ENCODE measurements at places on chromosomes 6 and 20.

DNA sequence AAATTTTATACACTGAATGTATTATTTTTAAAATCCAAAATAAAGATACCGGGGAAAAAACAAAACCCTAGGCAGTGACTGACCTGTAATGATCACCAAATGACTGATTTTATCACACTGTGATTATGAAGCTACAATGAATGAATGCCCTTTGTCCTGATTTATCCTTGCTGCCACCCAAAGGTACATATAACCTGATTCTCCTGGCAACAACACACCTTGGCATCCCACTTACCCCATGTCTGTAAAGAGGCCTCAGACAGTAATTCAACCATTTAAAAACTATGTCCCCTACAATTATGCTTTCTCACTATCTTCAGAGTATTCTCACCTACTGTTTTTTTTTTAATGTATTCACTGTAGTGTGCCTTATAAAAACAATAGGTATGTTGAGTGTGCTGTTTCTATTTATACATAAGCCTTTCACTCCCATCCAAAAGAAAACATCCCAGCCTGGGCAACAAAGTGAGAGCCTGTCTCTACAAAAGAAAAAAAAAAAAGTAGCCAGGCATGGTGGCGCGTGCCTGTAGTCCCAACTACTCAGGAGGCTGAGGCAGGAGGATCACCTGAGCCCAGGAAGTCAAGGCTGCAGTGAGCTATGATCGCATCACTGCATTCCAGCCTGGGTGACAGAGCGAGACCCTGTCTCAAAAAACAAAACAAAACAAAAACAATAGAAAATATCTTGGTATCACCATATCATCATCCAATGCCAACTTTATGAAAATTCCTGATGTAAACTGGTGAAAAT is 21.7 kb downstream of the B4GALT5 start:
- no peak for DNase-seq

DNA sequence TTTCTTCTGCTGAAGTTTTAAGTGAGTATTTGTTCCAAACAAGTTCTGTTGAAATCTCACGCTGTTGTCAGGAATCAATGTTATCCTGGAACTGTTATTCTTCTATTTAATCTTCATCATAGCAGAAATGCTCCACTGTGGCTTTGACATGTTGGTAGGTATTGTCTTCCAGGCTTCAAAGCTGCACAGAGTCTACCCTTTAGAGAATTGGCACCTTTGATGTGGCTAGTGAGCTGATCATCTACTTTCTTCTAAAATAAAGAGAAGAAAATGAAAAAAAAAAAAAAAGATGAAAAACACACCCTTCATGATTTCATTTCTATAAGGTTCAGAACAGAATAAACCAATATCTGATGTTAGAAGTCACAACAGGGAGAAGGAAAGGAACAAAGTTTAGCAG is 5.8 kb upstream of the ZSCAN23 start:
- no peak for DNase-seq

DNA sequence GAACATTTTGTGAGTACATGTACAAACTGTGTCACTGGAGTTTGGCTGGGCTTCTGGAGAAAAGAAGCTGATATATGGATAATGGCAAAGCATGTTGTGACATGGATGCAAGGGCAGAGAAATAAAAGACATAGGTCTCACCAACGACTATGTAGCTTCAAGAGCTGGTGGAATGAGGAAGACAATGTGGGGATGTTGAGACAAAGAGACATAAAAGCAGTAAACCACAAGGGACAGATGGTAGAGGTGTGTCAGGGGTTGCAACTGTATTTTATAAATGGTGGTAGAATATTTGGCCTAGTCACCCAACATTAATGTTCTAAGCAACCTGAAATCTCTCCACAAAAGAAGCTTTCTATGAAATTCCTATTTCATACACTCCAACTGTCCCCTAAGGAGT is 199.0 kb downstream of the KCNQ5 start:
- DNase-seq: no peak

DNA sequence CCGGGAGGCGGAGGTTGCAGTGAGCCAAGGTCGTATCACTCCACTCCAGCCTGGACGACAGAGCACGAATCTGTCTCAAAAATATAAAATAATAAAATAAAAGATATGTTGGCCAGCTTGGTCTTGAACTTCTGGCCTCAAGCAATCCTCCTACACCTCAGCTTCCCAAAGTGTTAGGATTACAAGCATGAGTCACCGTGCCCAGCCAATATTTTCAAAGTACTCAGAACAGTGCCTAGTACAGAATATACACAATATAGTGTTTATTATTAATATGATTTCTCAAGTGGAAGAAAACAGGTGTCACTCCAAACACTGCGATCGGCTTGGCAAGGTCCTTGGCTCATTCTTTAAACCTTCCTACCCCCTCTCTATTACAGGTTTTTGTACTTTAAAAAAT is 3.1 kb downstream of the FAM210B start:
- no peak for DNase-seq

GRCh38 chr20:51423810-51424209 is 118.7 kb downstream of the NFATC2 start:
- DNase-seq: no peak

DNA sequence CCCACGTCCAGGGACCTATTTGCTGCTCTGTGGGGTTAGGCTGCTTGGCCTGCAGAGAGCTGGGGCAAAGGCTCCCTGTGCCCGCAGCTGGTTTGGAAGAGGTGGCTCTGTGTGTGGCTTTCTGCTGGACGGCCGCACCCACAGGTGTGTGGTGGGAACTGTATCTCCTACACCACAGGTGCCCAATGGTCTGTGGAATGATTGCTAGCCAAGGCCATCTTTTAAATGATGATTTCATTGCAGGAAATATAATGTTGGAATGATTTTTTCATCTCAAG is 178.4 kb downstream of the DLL1 start:
- DNase-seq: no peak

DNA sequence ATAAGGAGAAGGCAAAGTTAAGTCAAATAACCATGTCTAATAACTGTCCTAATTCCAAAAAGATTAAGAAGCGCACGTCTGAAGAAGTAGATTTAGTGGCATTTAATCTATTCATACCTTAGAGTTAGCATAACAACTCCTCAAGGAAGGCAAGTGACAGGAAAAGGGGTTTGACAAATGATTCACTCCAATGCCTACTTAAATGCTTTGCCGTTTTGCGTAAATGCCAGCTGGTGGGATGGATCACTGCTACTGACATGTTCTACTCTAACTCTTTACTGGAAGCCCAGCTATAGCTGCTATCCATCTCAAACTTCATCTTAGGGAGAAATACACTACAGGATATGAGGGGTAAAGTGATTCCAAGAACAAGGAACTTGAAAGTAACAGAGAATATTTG is 347.3 kb upstream of the RUNX2 start:
- DNase-seq: no peak

DNA sequence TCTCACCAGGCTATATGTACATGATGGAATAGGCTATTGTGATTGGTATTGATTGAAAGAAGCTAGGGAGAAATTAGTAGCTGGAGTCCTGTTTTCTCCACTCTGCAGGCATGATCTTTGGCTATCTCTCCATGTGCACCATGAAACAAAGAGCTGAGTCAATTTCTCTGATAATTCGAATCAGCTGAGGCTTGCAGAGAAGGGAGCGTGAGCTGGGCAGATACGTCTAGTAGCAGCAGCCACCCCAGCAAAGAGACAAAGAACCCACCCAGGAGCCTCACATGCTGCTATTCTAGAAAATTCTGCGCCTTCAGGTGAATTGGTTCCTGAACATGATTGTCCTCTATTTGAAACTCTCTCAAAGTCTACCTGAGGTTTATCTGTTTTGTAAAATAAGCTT is 6.9 kb upstream of the SGK1 start:
- DNase-seq: no peak

- no peak for DNase-seq
Measured at GRCh38 chr6:149454346-149454848, 30.4 kb downstream of the ZC3H12D start.

DNA sequence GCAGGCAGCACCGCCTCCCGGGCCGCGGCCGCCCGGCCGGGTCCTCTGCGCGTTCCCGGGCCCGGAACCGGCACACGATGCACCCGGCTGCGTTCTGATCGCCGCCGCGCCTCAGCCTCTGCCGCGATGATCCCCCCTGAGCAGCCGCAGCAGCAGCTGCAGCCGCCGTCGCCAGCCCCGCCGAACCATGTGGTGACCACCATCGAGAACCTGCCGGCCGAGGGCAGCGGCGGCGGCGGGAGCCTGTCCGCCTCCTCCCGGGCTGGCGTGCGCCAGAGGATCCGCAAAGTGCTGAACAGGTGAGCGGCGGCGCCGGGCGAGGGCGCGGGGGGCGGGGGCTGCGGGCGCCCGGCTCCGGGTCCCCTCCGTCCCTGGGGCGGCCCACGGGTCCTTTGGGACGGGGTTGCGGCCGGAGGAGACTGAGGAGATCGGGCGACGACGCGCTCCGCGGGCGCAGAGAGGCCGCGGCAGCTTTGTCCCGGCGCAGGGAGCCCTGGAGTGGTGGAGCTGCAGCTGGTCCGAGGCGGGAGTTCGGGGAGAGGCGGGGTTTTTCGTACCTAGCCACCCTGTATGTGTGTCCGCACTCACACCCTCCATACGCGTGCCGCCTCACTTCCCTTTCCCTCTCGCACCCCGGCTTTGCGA is 659 bp downstream of the SLC35F1 start:
- no peak for DNase-seq

DNA sequence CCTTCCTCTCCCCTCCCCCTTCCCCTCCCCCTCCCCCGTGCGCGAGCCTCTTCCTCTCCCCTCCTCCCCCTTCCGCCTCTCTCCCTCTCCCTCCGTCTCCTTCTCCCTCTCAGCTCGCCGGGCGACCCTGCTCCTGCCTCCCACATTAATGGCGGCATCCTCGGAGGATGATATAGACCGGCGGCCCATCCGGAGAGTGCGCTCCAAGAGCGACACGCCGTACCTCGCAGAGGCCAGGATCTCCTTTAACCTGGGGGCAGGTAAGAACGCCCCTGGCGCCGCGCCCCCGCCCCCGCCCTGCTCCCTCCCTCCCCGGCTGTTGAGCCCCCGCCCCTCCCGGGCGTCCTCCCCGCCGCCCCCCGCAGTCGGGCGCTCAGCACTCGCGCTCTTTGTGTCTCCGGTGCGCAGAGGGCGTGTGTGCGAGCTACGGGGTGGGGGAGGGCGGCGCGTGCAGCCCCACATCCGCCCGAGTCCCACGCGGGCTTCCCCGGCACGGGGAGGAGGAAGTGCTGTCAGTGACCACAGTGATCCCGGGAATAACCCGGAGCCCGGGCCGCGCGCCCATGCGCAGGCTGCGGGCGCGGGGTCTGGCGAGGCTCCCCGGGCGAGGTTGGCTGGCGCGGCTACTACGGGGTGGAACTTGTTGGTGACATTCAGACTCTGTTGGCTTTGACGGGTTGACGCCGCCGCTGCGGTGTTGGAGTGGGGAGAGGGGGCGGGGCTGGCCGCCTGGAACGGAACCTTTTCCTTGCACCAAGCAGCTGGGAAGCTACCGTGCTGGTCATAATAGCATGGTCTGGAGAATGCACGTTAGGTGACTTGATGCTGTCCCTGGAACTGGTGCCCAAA is 33.2 kb downstream of the PHACTR1 start:
- no peak for DNase-seq

GRCh38 chr20:63968928-63969760 is 586 bp downstream of the ZNF512B start:
- peak; percentile 50 for DNase-seq

DNA sequence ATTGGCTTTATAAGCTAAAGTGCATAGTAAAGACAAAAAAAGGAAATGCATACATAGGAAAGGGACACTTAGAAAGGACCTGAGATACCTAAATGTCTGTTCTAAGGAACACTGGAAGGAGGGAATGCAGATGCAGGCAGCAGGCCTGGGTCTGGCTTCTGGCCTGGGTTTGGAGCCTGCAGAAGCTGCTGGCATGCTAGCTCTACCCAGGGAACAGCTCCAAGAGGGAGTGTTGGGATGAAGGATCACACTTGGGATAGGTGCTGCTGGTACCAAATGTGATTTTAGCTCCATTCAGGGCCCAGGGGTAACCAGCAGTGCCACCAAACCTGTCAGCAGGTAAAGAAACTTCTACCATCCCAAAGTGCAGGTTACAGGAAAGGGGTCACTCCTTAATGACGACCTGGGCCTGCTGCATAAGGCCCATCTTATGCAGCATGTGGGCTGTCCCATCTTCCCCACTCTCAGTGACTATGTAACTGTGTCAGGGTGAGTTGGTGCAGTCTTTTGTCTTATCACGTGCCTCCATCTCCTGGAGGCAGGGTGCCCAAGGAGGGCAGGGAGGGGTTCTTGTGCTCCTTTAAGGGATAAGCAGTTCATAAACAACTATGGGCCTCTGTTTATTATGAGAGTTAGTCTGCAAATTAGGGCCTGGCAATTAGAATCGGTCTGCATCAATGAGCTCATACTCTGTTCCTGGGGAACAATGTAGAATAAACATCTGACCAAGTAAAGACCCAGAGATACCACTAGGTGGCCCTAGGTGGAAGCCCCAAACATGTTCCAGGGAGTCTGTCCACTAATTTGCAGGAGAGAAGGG is 26.9 kb downstream of the DDX27 start:
- DNase-seq: peak; percentile 62

GRCh38 chr6:158293122-158293521 is 19.1 kb upstream of the TULP4 start:
- no peak for DNase-seq

GRCh38 chr6:114292431-114292830 is 50.4 kb downstream of the HS3ST5 start:
- DNase-seq: no peak

GRCh38 chr20:57459278-57459677 is 65.7 kb downstream of the CTCFL start:
- no peak for DNase-seq

DNA sequence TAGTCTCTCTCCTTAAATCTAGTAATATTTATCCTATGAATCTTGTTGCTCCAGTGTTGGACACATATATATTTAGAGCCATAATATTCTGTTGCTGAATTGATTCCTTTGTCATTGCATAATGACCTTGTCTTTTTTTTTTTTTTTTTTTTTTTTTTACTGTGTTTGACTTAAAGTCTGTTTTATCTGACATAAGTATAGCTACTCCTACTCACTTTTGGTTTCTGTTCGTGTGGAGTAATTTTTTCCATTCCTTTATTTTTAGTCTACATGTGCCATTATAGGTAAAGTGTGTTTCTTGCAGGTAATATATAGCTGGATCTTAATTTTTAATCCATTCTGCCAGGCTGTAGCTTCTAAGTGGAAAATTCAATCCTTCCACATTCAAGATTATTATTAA is 166.5 kb downstream of the GMDS start:
- DNase-seq: no peak

- no peak for DNase-seq
Measured at GRCh38 chr6:149031859-149032598, 285.2 kb downstream of the UST start.

- DNase-seq: no peak
Measured at GRCh38 chr6:39421383-39422225, 99.1 kb upstream of the KCNK16 start.
